ENCODE measurements at places on chromosomes 3 and 15.

DNA sequence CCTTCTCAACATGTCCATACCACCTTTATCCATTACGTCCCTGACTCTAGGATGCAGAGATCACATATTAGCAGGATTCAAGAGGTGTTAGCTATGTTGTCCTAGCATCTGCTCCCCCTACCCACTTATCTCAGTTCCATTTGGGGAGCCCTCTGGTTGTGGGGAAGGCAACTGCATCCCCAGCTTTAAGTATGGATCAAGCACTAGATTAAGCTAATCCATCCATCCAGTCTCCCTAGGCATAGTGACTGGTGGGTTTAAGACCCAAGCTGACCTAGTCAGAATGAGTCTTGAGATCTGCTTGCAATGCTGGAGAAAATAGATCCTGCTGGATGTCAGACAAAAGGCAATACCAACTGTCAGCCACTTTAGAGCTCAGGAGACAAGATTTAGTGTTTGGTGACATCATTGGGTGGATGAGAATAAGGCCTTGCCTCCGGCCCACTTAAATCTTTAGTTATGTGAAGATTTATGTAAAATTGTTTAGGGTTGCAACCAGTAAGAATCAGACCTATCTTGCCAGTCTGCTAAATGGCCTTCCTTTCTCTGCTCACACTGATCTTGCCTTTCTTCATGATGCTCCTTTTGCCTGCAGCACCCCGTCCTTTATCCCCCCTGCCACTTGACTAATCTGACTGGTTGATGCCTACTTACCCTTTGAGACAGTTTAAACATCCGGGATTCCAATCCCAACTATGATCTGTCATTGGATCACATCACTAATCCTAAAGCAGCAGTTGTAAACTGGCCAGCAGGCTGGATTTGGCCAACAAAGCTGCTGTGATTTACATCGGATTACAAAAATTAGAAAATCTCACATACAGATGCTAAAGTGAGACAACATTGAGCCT is 2.1 kb upstream of the ISY1 start:
- DNase-seq = no peak

- no peak for DNase-seq
These were observed 78.3 kb upstream of the MLF1 start for GRCh38 chr3:158492685-158493084.

- no peak for DNase-seq
These were observed 158.4 kb downstream of the LIPC start for GRCh38 chr15:58590236-58590635.

DNA sequence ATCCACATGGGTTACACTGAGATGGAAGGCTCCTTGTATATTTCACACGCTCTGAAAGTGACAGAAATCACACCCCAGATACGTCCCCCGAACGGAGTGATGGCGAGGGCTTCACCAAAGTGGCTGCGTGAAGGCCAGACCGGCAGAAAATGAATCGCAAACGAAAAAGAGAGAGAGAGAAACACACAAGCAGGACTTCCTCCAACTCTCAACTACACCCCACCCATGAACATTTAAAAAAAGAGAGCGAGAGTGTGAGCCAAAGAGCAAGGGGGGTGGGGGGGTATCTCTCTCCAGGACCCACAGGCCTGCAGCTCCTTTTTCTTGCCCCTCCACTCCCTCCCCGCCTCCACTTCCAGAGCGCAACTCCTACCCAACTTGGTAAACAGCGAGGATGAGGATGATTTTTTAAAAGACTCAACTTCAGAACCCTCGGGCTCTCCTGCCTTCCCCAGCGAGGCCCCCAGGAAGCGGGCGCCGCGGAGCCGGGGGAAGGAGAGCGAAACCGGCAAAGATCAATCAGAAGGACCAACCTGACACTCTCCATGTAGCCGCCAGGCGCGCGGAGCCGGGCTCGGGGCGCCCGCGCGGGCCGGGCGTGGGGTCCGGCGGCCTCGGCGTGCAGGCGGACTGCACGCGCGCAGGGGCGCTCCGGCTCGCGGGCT is 519.1 kb downstream of the FOXP1 start:
- DNase-seq = peak; percentile 32

- no peak for DNase-seq
These were observed 145.0 kb upstream of the TMCO5A start for GRCh38 chr15:37789397-37789786.

GRCh38 chr3:166456286-166456685 is 619.1 kb upstream of the BCHE start:
- DNase-seq = no peak

DNA sequence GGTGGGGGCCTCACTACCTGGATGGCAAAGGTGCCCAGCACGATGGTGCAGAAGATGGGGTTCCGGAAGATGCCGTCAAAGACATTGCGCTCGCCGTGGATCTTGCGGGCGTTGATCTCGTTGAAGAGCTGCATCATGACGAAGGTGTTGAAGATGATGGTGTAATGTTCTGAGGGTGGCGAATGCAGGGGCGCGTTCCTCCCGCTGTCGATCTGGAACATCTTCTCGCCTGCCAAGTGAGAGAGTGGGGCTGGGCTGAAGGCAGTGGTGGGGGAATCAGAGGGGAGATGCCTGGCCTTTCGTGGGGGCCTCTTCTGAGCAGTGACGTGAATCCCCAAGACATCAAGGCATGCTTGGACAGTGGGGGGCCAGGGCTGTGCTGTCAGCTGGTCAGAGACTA is 19.6 kb upstream of the SEC13 start:
- DNase-seq = no peak

DNA sequence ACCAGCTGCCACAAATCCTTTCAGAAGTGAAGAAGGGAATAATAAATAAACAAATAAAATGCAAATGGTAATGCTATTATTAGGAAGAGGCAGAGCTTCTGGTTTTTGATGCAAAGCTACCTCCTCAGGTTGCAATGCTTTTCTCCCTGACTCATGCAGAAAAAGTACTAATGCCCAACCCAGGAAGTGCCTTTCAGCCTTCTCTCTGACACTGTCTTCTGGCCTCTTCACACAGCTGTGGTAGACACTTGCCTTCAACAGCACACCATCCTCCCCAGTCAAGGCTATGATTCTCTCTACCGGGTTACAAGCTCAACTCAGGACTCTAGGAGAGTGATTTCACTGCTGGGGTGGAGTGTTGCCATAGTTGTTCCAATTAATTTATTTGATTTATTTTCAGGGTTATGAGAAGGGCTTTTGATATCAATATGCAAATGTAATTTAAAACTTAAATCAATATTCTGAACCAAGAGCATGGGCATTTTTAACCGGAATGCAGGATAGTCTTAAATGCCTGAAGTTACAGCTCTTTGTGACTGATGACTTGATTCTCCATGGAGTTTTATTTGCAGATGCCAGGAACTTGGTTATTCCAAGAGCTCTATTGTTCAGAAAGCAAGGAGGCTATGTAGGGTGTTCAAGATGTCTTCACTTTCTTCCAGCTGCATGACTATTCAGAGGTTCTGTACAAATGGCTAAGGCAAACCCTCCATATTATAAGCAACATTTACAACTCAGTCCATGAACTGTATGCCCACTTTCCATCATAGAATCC is 27.1 kb upstream of the GALNT15 start:
- DNase-seq = no peak
